Muscle of back (tissue), 13 donors: ENCODE measurements at places on chromosomes 12 and 14. TPM values are rescaled to one million over a fixed set of nuclear protein-coding genes. Genes with fewer than 3 reads are reported as not detected.

Gene FLRT2
- polyA plus RNA-seq: 122 TPM

Gene GYS2
- not detected for polyA plus RNA-seq

Gene RFLNA
- 7.4 TPM for polyA plus RNA-seq

Gene AQP6
- 0.08 TPM for polyA plus RNA-seq

Gene NUP107
- polyA plus RNA-seq: 65.1 TPM

Gene KRT77
- polyA plus RNA-seq: not detected

GRCh38 chr12:127729381-127729780, 537.6 kb upstream of the TMEM132C start:
- no peak for DNase-seq

DNA sequence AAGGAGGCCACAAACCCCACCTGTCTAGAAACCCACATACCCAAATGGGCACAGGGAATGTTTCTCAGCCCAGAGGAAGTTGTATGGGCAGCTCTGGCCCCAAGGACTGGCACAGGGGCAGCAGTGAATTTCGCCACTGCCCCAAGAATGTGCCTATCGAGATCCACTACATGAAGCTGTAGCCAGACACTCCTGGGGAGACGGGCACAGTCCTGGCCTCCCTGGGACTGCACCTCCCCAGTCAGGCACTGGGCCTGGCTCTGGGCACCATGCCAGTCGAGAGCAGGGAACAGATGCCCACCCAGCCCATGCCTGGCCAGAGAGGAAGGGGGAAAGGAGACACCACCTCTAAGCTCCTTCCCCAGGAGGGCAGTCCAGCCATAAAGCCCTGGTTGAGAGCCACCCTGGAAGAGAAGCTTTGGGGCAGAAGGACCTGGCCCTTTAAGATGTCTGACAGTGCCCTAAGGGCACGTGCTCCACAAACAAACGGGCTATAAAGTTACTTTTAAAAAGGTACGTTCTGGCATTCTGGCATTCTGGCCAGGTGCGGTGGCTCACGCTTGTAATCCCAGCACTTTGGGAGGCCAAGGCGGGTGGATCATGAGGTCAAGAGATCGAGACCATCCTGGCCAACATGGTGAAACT, 8.4 kb downstream of the ADCY6 start:
- DNase-seq: no peak

DNA sequence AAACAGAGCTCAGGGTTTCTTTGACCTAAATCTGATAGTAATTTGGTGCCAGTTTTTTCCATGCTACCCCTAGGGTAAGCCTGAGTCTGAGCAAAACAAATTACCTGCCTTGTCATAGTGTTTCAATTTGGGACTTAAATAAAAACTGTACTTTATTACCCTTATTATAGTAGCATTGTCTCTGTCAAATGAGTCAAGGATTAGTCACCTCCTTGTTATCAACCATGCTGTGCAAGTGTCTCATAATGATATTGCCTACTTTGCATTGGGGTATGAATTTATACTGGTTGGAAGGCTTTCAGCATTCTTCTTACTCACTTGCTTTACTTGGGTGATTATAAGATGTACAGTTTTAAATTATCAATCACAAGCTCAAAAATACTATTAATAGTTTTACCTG, 380.0 kb downstream of the LRFN5 start:
- no peak for DNase-seq
